ENCODE measurements at places on chromosomes 2 and 18.

- DNase-seq: peak; percentile 17
Observed at GRCh38 chr2:27494944-27495554, at the start of gene FNDC4. Gene FNDC4, minus strand, starts transcription at chr2:27495200. Its CDS starts 521 bp downstream, at chr2:27494679.

DNA sequence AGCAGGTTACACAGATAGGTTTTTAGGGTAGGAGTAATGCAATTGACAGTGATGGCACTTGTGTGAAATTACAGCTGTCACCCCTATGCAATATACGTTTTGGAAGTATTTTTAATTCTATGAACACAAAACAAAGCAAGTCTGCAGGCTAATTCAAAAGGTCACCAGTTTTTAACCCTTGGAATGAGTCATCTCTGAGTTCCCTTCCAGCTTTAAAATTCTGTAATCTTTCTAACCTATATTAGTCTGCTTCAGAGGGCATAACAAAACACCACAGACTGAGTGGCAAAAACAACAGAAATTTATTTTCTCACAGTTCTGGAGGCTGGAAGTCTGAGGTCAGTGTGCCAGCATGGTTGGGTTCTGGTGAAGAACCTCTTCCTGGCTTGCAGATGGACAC, 596.9 kb upstream of the HNMT start:
- no peak for DNase-seq

- no peak for DNase-seq
Observed at GRCh38 chr2:98378196-98378595, 31.9 kb downstream of the CNGA3 start.

GRCh38 chr2:27737676-27738348, 33.7 kb upstream of the MRPL33 start:
- DNase-seq: peak; percentile 33

DNA sequence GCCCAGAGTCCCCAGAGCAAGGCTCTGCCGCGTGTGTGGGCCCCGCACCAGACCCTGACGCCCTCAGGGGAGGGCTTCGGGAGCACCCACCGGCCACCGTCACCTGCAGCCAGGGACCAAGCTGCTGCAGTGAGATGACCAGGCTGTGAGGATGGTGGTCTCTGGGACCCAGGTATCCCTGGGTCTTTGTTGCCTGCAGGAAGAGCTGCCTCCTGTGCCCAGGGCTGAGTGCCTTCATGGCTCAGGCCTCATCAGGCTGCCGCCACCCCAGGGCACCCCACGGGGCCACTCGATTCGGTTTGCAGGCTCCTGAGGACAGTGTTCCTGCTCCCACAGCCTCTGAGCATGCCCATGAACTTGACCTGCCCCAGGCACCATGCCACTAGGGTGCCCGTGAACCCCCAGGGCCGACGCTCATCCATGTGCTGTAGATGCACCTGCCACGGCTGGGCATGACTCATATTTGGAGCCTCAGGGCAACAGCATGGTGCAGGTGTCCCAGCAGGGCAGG, 109.8 kb downstream of the FAM210A start:
- DNase-seq: no peak
